ENCODE measurements at places on chromosomes 5 and 9. TPM values are rescaled to one million over a fixed set of nuclear protein-coding genes. Genes with fewer than 3 reads are reported as not detected.

DNA sequence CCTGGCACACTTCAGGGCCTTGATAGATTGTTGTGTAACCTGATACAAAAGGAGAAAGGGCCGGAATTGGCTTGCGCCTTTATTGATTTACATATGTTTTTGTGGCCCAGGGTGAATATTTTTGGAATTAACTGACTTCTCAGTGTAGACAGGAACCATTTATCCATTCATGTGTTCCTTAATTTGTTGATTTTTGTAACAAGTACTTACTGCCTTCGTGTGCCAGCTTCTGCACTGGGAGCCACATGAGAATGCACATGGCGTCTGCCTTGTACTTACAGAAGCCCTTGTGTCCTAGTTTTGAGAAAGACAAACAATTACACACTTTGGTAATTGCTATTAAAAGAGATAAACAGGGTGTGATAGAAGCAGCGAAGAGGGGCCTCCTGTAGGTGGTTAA, 26.4 kb downstream of the EHMT1 start:
- H3K4me3 ChIP-seq = no peak overlapping the region
- H3K27me3 ChIP-seq = no peaks in the 10 kb centered on the region
- H3K27ac ChIP-seq = no peak overlapping the region
- H3K36me3 ChIP-seq = peaks cover 22% of the 10 kb centered on the region
- no peak for DNase-seq
- H3K4me1 ChIP-seq = peaks cover 4% of the 10 kb centered on the region

DNA sequence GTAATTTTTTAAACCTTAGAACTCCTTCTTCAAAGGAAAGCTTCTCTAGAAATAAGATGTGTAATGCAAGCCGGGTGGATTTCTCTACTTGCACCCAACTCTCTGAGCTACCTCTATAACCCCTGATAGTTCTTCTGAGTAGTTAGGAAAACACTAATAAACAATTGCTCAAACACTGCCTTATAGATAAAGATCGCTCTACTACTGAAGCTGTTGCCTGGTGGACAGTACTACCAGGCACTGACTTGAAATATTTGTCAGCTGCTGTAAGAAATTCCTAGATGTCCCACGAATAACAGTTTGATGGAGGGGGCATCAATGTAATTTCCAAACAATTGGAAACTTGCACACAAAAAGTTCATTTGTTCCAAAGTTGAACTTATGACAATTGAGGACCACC, 42.0 kb downstream of the NR3C1 start:
- peaks cover 3% of the 10 kb centered on the region for H3K36me3 ChIP-seq
- H3K27ac ChIP-seq = no peak overlapping the region
- no peak for DNase-seq
- no peaks in the 10 kb centered on the region for H3K27me3 ChIP-seq
- no peak overlapping the region for H3K4me3 ChIP-seq

The NCBP1 gene
- 47.4 TPM for total RNA-seq

- no peaks in the 10 kb centered on the region for H3K27me3 ChIP-seq
- no peak overlapping the region for H3K27ac ChIP-seq
- DNase-seq = no peak
- H3K4me3 ChIP-seq = no peak overlapping the region
- no peaks in the 10 kb centered on the region for H3K4me1 ChIP-seq
Observed at GRCh38 chr5:1912951-1913565, 30.3 kb upstream of the IRX4 start.

GRCh38 chr9:18626046-18626698, 152.2 kb downstream of the ADAMTSL1 start:
- H3K27me3 ChIP-seq = no peaks in the 10 kb centered on the region
- H3K4me3 ChIP-seq = no peak overlapping the region
- H3K4me1 ChIP-seq = no peaks in the 10 kb centered on the region
- DNase-seq = no peak
- no peaks in the 10 kb centered on the region for H3K36me3 ChIP-seq
- H3K27ac ChIP-seq = no peak overlapping the region

The APBB3 gene
- 50.8 TPM for total RNA-seq

DNA sequence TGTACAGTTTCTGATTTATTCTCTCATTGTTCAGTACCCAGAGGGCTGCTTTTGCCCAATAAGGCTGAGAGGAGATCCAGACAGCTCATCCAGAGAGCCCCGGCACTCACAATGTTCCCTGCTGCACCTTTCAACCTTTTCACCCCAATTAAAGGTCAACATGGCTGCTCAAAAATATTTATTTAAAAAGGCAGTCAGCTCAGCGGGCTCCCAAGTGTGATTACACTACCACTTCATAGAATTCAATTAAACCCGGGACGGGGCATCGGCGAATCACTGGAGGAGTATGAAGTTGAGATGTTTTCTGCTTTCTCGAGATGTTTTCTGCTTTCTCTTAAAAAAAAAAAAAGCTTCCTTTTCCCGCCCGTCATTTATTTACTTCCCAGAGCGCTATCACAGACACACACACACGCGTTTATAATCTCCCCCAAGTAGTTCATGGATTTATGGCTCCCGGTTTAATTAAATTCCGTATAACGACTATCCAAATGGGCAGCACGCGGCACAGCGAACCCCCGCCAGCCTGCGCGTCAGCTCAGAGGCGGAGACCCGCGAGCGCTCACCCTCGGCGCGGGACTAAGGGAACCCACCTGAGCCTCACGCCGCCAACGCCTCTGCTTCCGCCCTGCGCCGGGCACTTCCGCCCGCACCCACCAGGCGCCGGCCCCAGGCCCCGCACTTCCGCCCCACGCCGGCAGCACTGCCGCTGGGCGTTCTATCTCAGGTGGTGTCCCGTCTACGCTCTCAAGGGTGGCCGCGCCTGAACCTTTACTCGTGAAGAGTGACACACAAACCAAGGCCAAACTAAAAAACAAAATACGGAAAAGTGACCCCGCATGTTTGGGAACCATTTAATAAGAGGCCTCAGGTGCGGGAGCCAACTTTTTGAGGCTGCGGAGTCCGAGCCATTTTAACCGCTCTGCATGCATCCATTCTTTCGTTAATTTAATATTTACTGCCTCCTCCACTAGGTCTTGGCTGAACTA, at the start of gene C5orf63:
Gene C5orf63, minus strand, starts transcription at position 642 of the 986 bp plus-strand sequence. CDS start 14,507 bp downstream, outside the sequence.
- DNase-seq = peak; percentile 57
- peak within 1 kb of the TSS; percentile 92 for H3K4me3 ChIP-seq
- peaks cover 9% of the 10 kb centered on the region for H3K36me3 ChIP-seq
- no peaks in the 10 kb centered on the region for H3K27me3 ChIP-seq
- peaks cover 14% of the 10 kb centered on the region for H3K4me1 ChIP-seq

The NFX1 gene
- 36.8 TPM for total RNA-seq

DNA sequence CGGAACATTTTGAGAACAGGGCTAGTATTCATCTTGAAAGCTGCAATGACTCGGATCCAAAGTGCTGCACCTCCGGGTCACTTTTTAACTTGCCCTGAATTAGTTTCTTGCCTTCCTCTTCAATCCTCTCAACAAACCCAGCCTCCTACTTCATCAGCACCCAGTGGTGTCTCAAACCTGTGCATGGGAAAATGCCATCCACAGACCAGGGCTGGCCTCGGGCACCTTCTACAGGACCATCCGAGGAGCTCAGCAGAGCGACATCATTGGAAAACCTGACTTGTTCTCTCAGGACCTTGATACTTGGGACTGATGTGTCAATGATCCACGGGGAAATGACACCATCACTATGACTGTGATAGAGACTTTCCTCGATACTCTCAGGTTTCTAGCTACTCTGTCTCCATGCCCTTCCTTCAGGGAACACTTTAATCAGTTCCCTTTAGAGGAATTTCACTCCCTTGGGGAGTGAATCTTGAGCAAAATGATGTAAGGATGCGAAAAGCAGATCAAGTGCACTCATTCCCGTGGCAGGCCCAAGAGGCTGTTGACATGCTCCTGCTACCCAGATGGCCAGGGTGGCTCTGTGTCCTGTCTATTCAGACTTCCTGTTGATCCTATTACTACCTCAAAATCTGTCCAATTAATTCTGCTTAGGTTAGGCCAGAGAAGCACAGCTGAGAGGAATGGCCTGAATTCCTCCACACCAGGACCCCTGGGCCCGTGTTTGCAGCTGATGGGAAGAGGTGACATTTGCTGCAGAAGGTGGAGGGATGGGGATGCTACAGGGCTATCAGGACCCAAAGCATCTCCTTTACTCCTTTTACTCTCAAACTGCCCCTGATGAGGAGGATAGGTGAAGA, 96.5 kb upstream of the SLC25A48 start:
- H3K4me1 ChIP-seq = no peaks in the 10 kb centered on the region
- DNase-seq = no peak
- H3K27ac ChIP-seq = no peak overlapping the region
- H3K36me3 ChIP-seq = no peaks in the 10 kb centered on the region
- no peak overlapping the region for H3K4me3 ChIP-seq

The PCDHA11 gene
- not detected for total RNA-seq

DNA sequence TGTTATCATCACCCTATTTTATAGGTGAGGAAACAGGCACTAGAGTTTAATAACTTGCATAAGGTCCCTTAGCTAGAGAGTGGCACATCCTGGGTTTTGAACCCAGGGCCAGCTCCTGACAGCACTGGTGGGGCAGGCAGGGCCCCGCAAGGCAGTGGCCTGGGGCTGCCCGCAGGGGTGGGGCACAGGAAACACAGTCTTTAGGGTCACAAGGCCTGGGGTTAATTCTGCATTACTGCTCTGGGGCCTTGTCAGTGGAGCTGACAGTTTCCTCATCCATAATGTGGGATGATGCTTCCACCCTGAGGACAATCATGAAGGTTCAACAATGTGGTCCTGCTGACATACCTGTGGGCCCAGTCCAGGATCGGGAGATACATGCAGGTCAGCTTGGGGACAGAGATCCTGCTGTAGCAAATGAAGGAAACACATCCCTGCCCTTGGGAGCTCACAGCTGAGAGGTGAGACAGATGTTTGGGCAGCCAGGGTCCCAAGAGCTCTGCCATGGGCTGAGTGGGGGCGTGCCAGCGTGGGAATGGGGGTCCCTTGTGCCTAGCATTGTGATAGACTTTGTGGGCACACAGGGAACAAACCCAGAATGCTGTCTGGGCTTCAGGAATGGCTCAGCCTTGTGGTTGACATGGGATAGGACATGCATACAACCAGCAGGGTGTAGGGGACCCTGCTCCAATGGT, 14.7 kb downstream of the FGF18 start:
- H3K4me1 ChIP-seq = no peaks in the 10 kb centered on the region
- H3K27ac ChIP-seq = no peak overlapping the region
- H3K4me3 ChIP-seq = no peak overlapping the region
- no peaks in the 10 kb centered on the region for H3K36me3 ChIP-seq

The PCSK1 gene
- total RNA-seq = not detected

- no peak overlapping the region for H3K4me3 ChIP-seq
- no peaks in the 10 kb centered on the region for H3K36me3 ChIP-seq
- H3K27me3 ChIP-seq = no peaks in the 10 kb centered on the region
- no peak for DNase-seq
Observed at GRCh38 chr5:92715946-92716520, 865.0 kb downstream of the NR2F1-AS1 start.

GRCh38 chr9:2798423-2798822, 45.5 kb downstream of the PUM3 start:
- DNase-seq = no peak
- H3K27ac ChIP-seq = no peak overlapping the region
- H3K4me1 ChIP-seq = no peaks in the 10 kb centered on the region

- H3K4me1 ChIP-seq = no peaks in the 10 kb centered on the region
- no peak for DNase-seq
- H3K27me3 ChIP-seq = no peaks in the 10 kb centered on the region
Observed at GRCh38 chr9:121954477-121955140, 138.5 kb downstream of the TTLL11 start.

The TRIM7 gene
- total RNA-seq = 0.72 TPM

GRCh38 chr9:16363916-16364315, 506.6 kb downstream of the BNC2 start:
- no peaks in the 10 kb centered on the region for H3K36me3 ChIP-seq
- no peaks in the 10 kb centered on the region for H3K27me3 ChIP-seq
- H3K27ac ChIP-seq = no peak overlapping the region
- H3K4me3 ChIP-seq = no peak overlapping the region
- DNase-seq = no peak

DNA sequence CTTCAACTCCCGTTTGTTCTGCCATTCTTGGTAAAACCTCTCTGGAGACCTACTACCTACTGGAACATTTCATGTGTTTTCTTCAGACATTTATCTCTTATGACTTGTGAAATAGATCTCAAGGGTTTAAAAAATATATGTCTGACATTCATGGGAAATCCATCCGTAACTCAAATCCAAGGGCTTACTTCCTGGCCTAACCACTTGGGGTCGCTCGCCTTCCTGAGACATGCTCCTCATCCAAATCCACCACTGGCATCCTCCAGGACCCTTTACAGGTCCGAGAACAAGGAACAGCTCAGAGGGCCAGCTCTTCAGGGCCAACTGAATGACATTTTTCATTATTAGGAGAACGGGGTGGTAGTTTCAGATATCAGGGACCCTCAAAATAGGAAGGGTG, 235.1 kb upstream of the TUT7 start:
- DNase-seq = no peak
- H3K27me3 ChIP-seq = no peaks in the 10 kb centered on the region
- no peaks in the 10 kb centered on the region for H3K36me3 ChIP-seq
- no peaks in the 10 kb centered on the region for H3K4me1 ChIP-seq
- H3K4me3 ChIP-seq = no peak overlapping the region

GRCh38 chr5:61882901-61883500, 423.0 kb upstream of the KIF2A start:
- H3K4me3 ChIP-seq = no peak overlapping the region
- no peaks in the 10 kb centered on the region for H3K27me3 ChIP-seq
- no peaks in the 10 kb centered on the region for H3K36me3 ChIP-seq
- H3K4me1 ChIP-seq = no peaks in the 10 kb centered on the region
- no peak for DNase-seq
- no peak overlapping the region for H3K27ac ChIP-seq

DNA sequence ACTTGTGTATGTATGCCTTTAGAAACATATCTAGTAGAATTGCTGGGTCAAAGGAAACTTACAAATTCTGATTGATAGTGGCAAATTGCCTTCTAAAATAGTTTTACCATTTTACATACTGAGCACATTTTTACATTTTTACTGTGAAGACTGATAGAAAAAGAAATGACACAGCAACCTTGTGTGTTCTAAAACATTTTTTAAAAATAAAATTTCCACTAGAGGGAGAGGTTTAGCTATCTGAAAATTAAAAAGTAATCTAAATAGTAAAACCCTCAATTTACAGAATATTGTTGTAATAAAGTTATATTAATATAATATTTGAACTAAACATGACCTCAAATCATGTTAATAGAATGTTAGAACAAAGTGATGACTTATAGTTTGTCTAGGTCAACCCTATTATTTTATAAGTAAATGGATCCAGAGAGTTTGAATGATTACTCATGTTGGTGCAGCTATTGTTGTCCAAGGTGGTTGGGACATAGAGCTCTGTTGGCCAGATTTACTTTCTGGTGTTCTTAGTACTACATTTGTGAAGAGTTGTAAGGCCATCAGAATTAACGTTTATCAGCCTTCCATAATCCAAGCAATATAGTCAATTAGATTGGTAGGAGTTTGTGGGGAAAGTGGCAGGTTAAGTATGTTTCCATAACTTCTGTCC, 17.2 kb downstream of the CENPP start:
- H3K4me3 ChIP-seq = no peak overlapping the region
- no peaks in the 10 kb centered on the region for H3K36me3 ChIP-seq
- no peaks in the 10 kb centered on the region for H3K27me3 ChIP-seq
- no peak overlapping the region for H3K27ac ChIP-seq

GRCh38 chr5:122447879-122448278, 135.8 kb downstream of the SNCAIP start:
- no peaks in the 10 kb centered on the region for H3K36me3 ChIP-seq
- H3K27me3 ChIP-seq = no peaks in the 10 kb centered on the region
- no peak for DNase-seq
- H3K4me3 ChIP-seq = no peak overlapping the region
- H3K4me1 ChIP-seq = no peaks in the 10 kb centered on the region

All from CD4-positive, CD25-positive, alpha-beta regulatory T cell (primary cell).